Stomach (tissue), 19 donors: ENCODE measurements at places on chromosomes 2 and 18. TPM values are rescaled to one million over a fixed set of nuclear protein-coding genes. Genes with fewer than 3 reads are reported as not detected.

The POTEI gene
- 0.58 TPM for total RNA-seq

The EPB41L3 gene
- 13.9 TPM for total RNA-seq

The COBLL1 gene
- total RNA-seq: 109 TPM

The FBXO41 gene
- 4.0 TPM for total RNA-seq

The ACTR1B gene
- total RNA-seq: 47.5 TPM

The SLC8A1 gene
- 21.4 TPM for total RNA-seq

- no peak for DNase-seq
Measured at GRCh38 chr2:224077773-224078507, 38.9 kb upstream of the SERPINE2 start.

DNA sequence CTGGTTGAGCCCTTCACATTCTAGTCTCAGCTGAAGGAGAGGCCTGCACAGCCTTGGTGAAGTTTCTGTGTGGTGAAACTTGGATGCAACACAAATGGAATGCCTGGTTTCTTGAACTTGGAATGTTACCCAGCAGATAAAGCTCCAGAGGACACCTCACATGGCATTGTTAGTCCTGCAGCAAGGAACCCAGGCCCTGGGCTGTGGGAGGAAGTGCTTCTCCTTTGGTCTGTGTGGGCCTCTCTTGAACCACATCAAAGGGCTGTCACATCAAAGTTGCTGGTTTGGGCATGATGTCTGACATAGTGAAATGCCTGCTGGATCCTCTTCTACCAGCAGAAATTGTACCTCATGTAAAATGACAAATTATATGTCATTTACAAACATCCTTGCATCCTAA lies 198.5 kb downstream of the FHOD3 start:
- DNase-seq: no peak

DNA sequence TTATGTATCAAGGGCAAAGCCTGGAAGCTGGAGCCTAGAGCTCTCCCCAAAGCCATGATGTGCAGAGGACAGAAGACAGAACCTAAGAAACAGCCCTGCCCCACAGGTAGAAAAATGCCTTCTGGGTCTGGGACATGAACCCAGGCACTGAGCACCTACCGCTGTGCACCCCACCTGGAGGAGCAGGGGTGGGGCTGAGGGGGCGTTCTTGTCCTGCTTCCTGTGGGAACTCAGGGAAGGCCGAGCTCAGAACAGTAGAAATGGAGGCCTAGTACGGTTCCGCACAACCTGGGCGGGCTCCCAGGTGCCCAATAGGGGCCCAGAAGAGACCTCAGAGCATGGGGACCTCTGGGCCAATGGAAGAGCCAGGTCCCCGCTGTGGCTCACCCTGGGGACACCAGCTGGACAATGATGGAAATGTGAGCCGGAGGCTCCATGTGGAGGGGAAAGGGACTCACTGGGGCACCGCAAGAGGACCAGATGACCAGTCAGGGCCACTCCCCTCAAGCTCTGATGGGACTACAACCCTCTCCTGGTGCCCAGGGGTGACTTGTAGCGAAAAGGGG lies 3.2 kb downstream of the CRACDL start:
- no peak for DNase-seq

- DNase-seq: no peak
Measured at GRCh38 chr2:17912266-17912691, 33.8 kb downstream of the KCNS3 start.

GRCh38 chr2:41737888-41738287 lies 309.9 kb upstream of the PKDCC start:
- DNase-seq: no peak

GRCh38 chr2:216345846-216346245 lies 26.4 kb downstream of the MARCHF4 start:
- no peak for DNase-seq

DNA sequence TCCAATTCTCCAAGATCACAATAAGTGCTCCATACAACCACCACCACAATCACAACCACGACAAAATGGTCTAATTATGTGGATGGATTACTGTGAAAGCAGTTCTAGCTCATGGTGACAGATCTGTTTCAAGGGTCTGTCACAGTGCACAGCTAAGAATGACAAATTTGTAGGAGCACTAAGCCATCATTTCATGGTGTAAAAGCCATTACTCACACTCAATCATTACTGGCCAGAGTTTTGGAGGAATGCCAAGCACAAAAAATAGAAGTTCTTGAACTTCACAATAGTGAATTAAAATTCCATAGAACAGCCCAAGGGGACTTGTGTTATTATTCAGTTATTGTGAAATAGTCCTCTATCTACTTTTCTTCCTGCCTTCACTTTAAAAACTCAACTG lies 2.3 kb downstream of the CPS1 start:
- DNase-seq: no peak

DNA sequence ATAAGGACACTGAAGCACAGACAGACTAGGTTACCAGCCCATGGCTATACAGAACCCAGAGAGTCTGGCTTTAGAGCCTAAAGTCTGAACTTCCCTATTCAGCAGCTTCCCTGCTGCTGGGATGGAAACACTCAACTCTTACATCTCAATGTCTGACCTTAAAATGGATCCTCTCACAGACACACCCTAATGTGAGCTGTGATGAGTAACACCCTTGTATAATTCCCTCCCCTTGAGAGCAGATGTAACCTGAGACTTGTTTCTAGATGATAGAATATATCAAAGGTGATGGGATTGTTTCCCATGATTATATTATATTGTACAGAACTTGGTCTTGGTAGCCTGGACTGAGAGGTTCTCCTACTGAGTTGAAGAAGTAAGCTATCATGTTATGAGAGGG lies 577.1 kb upstream of the KLHL29 start:
- no peak for DNase-seq

- peak; percentile 76 for DNase-seq
Measured at GRCh38 chr2:223944166-223944702, 901 bp downstream of the WDFY1 start.

DNA sequence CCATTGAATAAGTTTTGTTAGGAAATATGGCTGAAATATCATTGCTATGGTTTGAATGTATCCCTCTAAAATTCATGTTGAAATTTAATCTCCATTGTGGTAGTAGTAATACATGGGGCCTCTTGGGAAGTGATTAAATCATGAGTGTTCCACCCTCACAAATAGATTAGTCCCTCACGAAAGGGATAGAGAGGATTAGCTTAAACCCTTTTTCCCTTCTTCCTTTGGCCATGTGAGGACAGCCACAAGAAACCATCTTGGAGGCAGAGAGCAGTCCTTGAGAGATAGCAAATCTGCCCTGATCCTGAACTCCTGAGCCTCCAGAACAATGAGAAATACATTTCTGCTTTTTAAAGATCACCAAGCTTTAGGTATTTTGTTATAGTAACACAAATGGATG lies 274.2 kb downstream of the CDH19 start:
- DNase-seq: no peak

GRCh38 chr2:111157798-111158197 lies 37.1 kb downstream of the BCL2L11 start:
- DNase-seq: no peak
